ENCODE measurements at places on chromosomes 12 and 14. TPM values are rescaled to one million over a fixed set of nuclear protein-coding genes. Genes with fewer than 3 reads are reported as not detected.

Gene TEX22
- 0.23 TPM for total RNA-seq

Gene ANKLE2
- 86.2 TPM for total RNA-seq

Gene TAS2R13
- total RNA-seq: not detected

Gene CISTR
- total RNA-seq: not detected

Gene CYP27B1
- total RNA-seq: 0.86 TPM

Gene ENDOU
- total RNA-seq: not detected

Gene MANSC4
- not detected for total RNA-seq

Gene GPR135
- 0.70 TPM for total RNA-seq

Gene FBXW8
- total RNA-seq: 7.4 TPM

Gene ERP27
- not detected for total RNA-seq

Gene KRT73
- not detected for total RNA-seq
